ENCODE measurements at places on chromosomes 5 and 9. TPM values are rescaled to one million over a fixed set of nuclear protein-coding genes. Genes with fewer than 3 reads are reported as not detected.

Gene DOK3
- 0.92 TPM for total RNA-seq

- ATAC-seq, result no peak
These were observed 72.5 kb downstream of the PLAC8L1 start for GRCh38 chr5:146032911-146033310.

GRCh38 chr5:160359816-160360215, 10.6 kb downstream of the C1QTNF2 start:
- ATAC-seq, result peak; percentile 74

- no peak for ATAC-seq
These were observed 7.7 kb downstream of the ZNF622 start for GRCh38 chr5:16457853-16458252.

Measured in motor neuron (in vitro differentiated cells).